ENCODE measurements at places on chromosomes 1 and 21. TPM values are rescaled to one million over a fixed set of nuclear protein-coding genes. Genes with fewer than 3 reads are reported as not detected.

DNA sequence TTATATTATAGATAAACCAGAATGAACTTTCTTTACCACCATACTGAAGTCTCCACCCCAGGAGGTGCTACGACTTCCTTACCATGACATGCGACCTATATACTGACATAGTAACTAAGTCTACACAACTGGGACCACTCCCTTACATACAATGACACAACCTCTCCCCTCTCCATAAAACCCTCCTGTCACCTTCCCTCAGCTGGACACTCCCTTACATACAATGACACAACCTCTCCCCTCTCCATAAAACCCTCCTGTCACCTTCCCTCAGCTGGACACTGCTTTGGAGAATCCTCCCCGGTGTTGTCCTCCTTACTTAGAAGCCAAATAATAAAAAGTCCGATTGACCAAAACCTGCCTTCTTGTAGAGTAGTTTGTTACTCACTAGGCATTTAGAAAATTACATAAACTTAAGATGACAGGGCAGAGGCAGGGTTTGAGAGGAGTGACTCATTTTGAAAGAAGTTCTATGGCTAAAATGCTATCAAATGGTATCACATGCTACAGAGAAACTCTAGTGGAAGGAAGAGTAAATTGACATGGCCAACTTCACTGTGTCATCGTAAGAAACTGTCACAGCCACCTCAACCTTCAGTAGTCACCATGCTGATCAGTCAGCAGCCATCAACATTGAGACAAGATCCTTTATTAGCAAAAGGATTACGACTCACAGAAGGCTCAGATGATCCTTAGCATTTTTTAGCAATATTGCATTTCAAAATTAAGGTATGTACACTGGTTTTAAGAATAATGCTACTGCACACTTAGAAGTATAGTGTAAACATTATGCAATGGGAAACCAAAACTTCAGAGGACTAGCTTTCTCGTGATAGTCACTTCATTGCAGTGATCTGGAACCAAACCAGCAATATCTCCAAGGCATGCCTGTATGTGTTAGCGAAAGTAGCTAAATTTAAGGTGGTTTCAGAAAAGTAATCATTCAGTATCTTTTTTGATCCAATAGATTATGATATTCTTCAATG lies 56.4 kb downstream of the AHCTF1 start:
- peaks cover 41% of the 10 kb centered on the region for H3K36me3 ChIP-seq
- no peaks in the 10 kb centered on the region for H3K27me3 ChIP-seq
- DNase-seq = no peak
- no peak overlapping the region for H3K4me3 ChIP-seq

DNA sequence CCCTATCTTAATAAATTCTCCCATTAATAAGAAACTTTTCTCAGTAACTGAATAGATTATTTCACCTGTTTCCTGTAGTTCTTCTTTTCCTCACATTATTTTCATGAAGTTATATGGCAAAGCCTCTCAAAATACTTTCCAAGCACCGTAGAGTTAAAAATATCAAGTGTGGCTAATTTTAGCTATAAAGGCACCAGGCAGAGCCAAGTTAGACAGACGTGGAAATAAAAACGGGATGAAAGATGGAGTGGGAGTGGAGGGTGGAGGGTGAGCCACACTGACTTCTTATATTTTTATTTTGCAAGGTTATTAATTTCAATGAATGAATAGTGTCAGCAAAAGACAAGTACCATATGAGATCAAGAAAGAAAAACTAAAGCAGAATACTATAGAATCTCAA lies 71.7 kb downstream of the ENAH start:
- H3K36me3 ChIP-seq = peaks cover 6% of the 10 kb centered on the region
- peaks cover 50% of the 10 kb centered on the region for H3K4me1 ChIP-seq
- peak overlapping the region; percentile 82 for H3K27ac ChIP-seq
- no peak overlapping the region for H3K4me3 ChIP-seq
- no peaks in the 10 kb centered on the region for H3K27me3 ChIP-seq
- DNase-seq = no peak

DNA sequence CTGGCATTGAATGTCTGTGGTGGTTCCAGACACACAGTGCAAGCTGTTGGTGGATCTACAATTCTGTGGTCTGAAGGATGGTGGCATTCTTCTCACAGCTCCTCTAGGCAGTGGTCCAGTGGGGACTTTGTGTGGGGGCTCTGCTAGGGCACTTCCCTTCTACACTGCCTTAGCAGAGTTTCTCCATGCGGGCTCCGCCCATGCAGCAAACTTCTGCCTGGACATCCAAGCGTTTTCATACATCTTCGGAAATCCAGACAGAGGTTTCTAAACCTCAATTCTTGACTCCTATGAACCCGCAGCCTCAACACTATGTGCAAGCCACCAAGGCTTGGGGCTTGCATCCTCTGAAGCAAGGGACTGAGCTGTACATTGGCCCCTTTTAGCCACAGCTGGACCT lies 43.0 kb downstream of the RGS18 start:
- H3K27ac ChIP-seq = no peak overlapping the region
- H3K36me3 ChIP-seq = no peaks in the 10 kb centered on the region
- H3K27me3 ChIP-seq = no peaks in the 10 kb centered on the region
- DNase-seq = no peak
- no peak overlapping the region for H3K4me3 ChIP-seq

- no peaks in the 10 kb centered on the region for H3K36me3 ChIP-seq
- no peaks in the 10 kb centered on the region for H3K27me3 ChIP-seq
- no peak overlapping the region for H3K4me3 ChIP-seq
- DNase-seq = no peak
- H3K4me1 ChIP-seq = peaks cover 6% of the 10 kb centered on the region
- no peak overlapping the region for H3K27ac ChIP-seq
Observed at GRCh38 chr1:193769651-193770050, 583.2 kb upstream of the B3GALT2 start.

The PRDM16 gene
- 1.2 TPM for total RNA-seq

The APOBEC4 gene
- not detected for total RNA-seq

The C8A gene
- total RNA-seq = not detected

The AMY1A gene
- total RNA-seq = not detected
